K562 (cell line): ENCODE measurements at places on chromosomes 2 and 18. TPM values are rescaled to one million over a fixed set of nuclear protein-coding genes. Genes with fewer than 3 reads are reported as not detected.

GRCh38 chr2:200616656-200617055, 30.8 kb downstream of the AOX1 start:
- H3K36me3 ChIP-seq = no peaks in the 10 kb centered on the region
- peaks cover 5% of the 10 kb centered on the region; the same call in 2 of the 3 replicates for H3K4me1 ChIP-seq
- H3K4me3 ChIP-seq = no peak overlapping the region
- peaks cover 9% of the 10 kb centered on the region for H3K27me3 ChIP-seq
- no peak overlapping the region for H3K27ac ChIP-seq

- no peaks in the 10 kb centered on the region for H3K4me1 ChIP-seq
- peaks cover 7% of the 10 kb centered on the region; the same call in 1 of the 2 replicates for H3K27me3 ChIP-seq
- no peaks in the 10 kb centered on the region for H3K36me3 ChIP-seq
Observed at GRCh38 chr2:48583961-48584360, 33.7 kb upstream of the GTF2A1L start.

The RIOK3 gene
- total RNA-seq = 61.2 and 62.9 TPM in 2 replicates

- DNase-seq = peak; percentile 8
- H3K27ac ChIP-seq = no peak overlapping the region
- H3K36me3 ChIP-seq = no peaks in the 10 kb centered on the region
- H3K4me1 ChIP-seq = no peaks in the 10 kb centered on the region
- no peak overlapping the region for H3K4me3 ChIP-seq
- H3K27me3 ChIP-seq = no peaks in the 10 kb centered on the region
Observed at GRCh38 chr2:223760838-223761502, 76.4 kb downstream of the AP1S3 start.

DNA sequence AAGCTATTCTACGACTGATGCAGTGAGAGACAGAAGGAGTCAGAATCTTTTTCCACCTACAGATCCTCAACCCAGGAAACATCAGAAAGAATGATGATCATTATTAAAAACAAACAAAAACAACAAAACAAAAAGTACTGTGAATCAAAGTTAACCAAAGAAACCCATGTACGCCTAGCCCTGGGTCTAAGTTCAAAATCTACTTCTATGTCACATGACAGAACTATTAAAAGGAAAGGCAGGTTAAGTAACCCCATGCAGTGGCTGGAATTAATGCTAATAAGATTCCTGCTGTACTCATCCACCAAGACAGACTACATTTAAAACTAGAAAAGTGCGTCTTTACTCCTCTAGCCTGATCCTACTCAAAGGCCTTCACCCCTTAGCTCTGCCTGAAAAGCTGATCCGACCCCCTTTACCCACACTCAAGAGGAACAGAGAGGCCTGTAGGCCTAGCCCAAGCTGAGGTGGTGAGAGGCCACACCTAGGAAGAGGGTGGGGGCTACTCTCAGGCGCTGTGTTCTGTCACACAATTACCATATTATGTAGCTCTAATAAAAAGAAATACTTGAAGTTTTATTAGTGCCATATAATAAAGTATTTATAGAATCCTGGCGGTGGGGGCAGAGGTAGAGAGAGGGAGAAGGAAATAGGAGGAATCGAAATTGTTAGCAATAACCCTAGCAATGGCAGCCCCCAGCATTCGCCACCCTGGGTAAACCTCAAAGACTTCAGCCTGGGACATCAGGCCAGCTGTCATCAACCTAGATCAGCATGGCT, 37.1 kb downstream of the NHEJ1 start:
- H3K27ac ChIP-seq = no peak overlapping the region
- no peak overlapping the region for H3K4me3 ChIP-seq
- H3K36me3 ChIP-seq = no peaks in the 10 kb centered on the region
- H3K27me3 ChIP-seq = no peaks in the 10 kb centered on the region
